Liver (tissue), 10 donors: ENCODE measurements at places on chromosomes 1 and 21. TPM values are rescaled to one million over a fixed set of nuclear protein-coding genes. Genes with fewer than 3 reads are reported as not detected.

OPTC gene
- not detected for total RNA-seq

SYT11 gene
- total RNA-seq = 0.75 TPM

SPATC1L gene
- 0.33 TPM for total RNA-seq

DNA sequence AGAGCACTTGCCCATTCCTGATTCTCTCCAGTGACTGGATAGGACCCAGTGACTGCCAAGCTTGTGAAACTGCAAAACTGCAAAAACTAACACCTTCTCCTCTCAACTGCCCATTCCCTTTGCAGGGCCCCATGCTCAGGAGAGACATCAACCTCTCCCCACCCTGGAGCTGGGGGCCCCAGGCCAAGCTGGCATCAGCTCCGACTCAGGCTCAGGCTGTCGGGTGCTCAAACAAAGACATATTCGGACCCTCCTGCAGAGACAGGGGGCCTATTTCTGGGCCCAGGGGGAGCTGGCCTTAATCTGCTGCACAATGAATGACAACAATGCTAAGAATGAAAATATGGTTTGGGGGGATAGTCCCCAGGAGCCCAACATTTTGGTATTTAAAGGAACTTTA lies 11.8 kb downstream of the LMX1A start:
- DNase-seq = no peak

GRCh38 chr1:117932576-117932975 lies 3.0 kb downstream of the WDR3 start:
- DNase-seq = no peak

DNA sequence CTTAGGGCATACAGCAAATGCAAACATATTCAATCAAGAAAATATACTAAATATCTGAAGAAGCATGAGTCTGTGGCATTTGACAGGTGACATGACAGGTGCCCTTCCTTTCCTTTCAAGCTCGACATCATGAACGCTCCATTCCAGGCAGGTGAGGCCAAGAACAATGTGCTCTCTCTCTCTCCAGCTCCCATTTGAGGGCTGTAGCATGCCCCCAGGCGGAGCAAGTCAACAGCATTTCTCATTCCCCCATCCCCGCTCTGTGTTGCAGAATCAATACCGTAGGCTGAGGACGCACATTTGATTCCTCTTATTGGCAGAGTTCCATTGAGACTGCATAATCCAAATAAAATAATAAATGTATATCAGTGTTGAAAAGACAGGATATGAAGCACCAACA lies 24.6 kb upstream of the PLPPR4 start:
- no peak for DNase-seq

- DNase-seq = no peak
Observed at GRCh38 chr1:245086389-245086969, 68.3 kb upstream of the KIF26B start.

DNA sequence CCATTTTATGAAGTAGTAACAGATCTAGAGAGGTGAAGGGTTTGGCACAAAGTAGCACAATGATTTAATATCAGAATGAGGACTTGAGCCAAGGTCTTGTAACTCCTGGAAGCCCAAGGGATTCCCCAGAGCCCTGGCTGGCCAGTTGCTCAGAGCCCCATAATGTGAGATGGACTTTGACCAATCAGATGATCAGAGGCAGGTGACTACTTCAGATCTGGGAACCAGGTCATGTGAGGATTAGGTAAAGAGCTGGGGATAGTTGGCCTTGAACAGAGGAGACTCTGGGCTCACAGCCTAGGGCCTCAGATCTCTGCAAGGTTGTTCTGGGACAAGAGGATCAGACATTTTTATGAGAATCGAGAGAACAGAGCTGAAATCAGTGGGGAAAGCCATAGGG lies 18.9 kb downstream of the SHISAL2A start:
- DNase-seq = no peak

TAL1 gene
- total RNA-seq = 3.5 TPM

BARHL2 gene
- total RNA-seq = not detected

DNA sequence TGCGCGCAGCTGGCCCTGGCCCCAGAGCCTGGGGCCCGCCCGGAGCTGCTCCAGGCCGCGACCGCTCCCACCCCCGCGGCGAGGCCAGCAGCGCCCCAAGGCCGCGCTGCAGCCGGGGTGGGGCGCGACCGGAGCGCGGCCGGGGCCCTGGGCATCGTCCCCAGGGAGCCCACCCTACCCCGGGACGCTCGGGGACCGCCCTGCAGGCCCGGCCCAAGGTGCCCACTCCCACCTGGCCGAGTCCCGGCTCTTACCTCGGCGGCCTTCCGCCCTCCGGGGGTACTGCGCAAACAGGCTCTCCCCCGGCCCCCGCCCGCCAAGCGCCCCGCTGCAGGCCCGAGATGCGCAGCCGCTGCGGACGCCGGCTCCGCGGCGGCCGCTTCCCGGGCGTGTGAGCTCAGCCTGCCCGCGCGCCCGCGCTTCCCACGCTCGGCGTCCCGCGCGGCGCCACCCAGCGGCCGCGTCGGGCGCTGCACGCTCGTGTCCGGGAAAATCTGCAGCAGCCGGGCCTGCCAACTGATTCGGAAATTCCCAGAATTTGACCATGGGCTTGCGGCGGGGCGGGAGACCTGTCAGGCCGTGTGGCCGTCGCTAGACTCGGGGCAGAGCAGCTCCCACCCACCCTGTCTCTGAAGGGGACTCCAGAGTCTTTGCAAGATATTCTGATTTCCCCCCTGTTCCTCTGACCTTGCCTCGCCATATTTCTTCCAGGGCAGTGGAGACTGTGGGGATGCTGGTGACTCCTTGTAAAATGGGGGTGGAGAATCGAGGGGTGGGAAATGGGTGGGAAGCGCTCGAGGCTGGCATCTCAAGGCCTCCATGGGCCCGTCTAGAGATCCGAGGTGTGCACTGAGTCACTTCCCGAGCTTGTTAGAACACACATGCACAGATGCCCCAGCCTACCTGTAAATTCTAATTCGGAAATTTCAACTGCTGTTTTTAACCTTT lies 41.9 kb downstream of the CD34 start:
- peak; percentile 81 for DNase-seq

AMY1A gene
- total RNA-seq = not detected

DNM3 gene
- total RNA-seq = 1.3 TPM

- DNase-seq = peak; percentile 75
Observed at GRCh38 chr1:161305867-161306519, 3.8 kb downstream of the MPZ start.

DNA sequence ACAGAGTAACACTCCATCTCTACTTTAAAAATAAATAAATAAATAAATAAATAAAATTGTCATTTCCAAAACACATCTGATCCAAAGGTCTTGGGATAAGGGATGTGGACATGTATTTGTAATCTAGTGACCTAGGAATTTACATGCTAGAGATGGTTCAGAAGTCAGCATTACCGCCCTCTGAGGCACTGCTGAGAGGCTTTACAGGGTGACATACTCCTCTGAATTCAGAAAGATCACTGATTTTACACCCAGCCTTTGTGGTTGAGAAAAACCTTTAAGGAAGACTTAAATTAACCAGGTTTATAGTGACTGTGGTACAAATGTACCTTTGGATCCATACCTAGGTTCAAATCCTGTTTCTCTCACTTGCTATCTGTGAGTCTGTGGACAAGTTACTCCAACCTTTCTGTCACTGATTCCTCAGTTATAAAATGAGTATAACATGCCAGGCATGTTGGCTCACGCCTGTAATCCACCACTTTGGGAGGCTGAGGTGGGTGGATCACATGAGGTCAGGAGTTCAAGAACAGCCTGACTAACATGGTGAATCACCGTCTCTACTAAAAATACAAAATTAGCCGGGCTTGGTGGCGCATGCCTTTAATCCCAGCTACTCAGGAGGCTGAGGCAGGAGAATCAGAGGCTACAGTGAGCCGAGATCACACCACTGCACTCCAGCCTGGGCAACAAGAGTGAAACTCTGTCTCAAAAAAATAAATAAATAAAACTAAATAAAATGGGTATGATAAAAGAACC lies 20.1 kb downstream of the OSBPL9 start:
- no peak for DNase-seq

- peak; percentile 73 for DNase-seq
Observed at GRCh38 chr1:11841245-11842153, 6.1 kb downstream of the NPPA start.

ADAM30 gene
- total RNA-seq = not detected
